NCI-H1694 (cell line): ENCODE measurements at places on chromosomes 4 and X.

DNA sequence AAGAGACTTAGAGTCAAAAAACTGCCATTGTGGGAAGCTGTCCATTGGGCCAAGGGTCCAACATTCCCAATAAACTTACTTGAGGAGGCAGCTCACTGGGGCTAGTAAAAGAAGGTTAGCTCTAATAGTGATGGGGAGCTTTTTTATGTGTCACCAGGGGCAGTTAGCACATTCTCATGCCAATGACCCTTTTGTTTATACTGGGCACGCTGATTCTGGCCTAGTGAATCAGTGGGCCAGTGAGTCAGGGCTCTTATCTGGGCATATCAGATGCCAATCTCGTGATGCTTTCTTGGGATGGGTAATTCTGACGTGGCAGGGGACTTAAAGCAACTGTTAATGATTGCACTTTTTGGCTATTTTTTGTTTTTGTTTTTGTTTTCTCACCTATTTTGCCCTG, 27.8 kb downstream of the TCEAL1 start:
- DNase-seq, result no peak

DNA sequence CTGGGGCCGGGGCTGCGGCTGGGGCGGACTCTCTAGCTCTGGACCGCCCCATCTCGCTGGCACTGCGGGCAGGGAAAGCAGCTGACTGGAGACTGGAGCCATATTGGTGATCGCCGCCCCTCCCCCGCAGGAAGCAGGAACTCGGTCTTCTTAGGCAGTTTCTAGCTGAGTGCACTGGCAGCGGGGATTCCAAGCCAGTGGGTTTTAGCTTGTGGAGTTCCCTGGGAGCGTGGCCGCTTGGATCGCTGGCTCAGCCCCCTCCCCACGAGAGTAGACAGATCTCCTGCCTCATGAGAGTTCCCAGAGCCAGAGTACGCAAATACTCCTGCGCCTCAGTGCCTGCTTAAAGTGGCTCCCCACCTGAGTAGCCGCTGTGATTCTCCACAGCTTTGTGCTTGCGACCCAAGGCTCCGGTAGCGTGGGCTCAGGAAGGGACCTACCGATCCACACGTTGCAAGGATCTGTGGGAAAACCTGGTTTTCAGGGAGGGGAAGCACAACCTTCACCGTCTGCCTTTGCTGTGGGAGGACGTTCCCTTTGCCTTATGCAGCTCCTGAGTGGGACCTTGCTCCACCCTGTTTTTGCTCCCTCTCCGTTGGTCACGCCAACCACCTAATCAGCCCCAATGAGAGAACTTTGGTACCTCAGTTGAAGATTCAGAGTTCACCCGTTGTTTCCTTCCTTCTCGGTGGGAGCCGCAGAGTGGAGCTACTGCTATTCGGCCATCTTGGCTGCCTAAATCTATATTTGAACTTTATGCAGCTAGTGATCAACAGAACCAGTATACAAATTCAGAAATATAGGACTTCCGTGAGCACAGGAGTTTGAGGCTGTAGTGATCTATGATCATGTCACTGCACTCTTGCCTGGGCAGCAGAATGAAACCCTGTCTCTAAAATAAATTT, 803.9 kb upstream of the PCDH10 start:
- DNase-seq, result peak; percentile 55

DNA sequence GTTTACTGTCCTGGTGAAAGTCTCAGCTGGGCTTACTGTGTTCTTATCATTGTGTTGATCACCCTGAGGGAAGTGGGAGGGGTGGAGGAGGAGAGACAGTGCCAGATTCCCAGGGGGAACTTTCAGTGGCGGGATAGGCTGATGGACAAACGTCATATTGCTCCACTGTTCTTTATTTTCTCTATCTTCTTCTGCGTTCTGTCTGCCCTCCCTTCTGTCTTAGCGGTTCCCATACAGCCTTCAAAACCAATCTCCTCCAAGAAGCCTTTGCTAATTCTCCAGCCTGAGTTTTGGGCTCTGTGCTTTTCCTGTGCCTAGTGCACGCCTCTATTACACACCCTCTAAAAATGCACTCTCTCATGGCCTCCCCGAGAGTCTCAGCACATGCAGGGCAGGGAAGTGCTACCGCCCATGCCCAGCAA, 448.7 kb upstream of the FAT1 start:
- DNase-seq, result no peak

DNA sequence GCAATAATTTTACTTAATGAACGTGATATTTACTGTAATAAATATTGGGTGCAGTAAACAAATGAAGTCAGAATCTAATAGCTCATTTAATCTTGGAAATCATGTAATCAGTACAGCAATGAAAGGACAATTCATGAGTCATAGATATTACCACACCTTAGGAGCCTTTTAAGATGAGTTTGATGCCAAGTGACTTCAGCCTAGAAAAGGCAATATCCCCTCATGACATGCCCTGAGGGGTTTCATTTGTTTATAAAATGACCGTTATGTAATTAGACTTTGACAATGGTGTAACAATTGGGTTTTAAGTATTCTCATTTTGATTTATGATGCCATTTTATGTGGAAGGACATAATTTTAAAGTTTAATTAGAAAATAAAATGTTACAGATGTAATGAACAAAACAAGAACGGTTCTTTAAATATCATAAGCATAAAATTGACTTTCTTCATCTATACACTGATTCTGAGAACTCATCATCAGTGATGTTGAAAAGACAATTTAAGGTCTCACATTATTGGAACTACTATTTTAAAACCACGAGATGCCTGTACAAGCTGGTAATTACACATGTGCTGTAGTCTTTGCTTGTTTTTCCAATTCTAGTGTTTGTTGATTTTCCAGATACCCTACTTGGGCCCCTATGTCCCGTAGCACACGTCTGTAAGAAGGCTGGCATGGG, 5.0 kb downstream of the FGF2 start:
- DNase-seq, result no peak

DNA sequence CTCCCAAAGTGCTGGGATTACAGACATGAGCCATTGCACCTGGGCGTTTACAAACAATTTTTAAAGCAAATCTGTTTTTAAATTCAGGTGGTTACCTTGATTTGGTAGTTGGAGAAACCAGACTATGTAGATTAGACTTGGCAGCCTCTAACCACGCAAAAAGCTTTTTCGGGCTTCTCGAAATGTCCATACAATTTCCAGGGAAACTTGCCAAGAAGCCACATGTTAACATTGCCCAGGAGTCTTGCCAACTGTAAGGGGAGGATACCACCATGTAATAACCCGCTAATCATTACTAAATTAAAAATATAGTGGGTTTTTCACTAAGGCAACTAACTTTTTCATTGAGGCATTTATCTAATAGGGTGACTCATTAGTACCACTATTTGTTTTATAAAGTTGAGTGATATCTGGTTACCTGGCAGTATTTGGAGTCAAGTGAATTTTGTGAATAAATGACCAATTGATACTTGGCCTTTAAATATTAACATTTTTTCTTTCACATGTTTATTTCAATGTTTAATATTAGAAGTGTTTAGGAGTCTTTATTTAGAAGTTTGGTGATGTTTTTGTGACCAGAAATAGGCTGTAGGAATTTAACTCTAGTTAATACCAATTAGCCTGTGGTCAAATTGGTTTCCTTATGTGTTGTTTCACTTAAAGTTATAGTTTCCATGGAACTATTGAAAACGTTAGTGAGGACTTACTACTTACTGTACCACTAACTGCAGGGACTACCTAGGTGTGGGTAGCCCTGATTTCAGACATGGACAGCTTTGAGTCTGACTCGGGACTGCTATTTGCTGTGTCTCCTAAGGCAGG, 61.3 kb downstream of the CLDN34 start:
- DNase-seq, result no peak

- DNase-seq, result no peak
These were observed 276.0 kb downstream of the FBXW7 start for GRCh38 chr4:152259866-152260265.

DNA sequence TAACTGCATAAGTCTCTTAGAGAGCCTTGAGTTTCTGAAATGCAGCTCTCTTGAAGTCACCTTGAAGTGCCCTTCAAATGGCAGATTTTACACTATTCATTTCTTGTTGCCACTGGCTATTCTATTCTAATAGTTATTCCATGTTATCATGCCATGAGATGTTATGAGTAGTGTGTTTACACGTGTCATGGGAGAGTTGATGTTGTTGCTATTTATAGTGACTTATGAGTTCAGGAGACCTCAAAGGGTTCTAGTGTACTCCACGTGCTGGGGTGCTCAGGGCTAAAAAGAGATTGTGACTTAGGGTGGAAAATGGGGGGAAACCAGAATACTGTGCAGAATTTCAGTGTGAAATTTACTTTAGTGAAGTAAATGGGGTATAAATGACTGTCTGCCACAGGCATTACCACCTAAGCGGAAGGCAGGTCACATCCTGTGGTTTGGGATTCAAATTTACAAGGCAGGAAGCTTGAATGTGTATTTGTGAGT, 77.1 kb upstream of the SLC4A4 start:
- DNase-seq, result no peak

GRCh38 chr4:182449930-182450439, 206.8 kb downstream of the TENM3 start:
- DNase-seq, result no peak

DNA sequence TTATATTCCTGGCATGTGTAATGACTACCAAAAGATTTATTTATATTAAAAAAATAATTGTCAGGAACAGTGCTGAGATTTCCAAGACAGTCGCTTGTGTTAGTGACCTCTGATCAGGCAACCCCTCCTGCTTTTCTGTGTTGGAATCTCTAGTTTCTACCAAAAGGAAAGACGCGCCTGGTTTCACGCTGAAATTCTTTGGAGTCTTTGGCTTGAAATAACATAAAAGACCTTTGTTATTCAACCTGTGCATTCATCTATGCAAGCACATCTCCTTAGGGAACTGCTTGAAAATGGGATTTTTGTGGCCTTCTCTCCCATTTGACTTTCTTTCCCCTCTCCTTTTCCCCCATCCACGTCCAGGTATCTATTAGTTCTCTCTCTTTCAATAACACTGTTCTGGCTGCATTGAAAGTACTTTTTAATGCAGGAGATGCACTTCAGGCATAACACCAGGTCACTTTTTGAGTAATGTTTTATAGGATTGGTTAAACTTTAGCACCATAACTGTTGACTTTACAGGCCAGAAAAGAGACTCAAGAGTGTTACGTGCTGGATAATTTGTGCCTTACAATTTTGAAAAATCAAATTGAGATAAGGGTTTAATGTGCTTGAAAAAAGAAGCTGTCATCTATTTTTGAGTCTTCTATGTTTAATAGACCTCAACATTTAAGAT, 172.7 kb downstream of the GPAT3 start:
- no peak for DNase-seq

DNA sequence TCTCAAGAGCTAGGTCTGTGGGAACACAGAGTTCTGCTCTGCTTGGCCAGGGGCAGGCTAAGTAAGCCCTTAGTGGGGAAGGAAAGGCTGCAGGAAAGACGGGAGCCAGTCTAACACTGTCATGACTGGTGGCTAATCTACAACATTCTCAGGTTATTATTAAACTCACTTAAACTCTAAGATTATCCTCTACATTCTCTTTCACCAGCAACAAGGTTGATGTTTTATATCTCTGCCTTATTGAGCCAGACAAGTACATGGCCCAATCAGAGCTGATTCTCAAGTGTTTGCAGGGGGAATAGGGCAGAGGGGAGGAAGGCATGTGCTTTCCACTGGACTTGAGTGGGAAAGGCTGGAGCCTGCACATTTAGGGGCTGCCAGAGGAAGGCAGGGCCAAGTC, 50.9 kb upstream of the FAM241A start:
- DNase-seq, result no peak

DNA sequence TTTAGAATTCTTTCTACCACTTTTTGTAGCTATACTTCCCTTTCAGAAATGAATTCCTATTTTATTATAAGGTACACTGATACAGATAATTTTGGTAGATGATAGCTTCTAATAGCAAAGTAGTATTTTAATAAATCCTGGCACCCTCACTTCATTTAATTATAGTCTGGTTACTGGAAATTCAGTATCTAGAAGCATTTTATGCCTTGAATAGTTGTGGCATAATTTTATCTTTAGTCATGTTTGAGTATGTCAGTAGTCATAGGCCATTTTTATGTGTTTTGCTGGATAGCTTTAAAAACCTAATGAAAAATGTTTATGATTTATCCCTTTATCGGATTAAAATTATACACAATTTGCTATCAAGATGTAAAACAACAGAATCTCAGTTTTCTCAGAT, 92.3 kb downstream of the DIAPH2 start:
- DNase-seq, result no peak

DNA sequence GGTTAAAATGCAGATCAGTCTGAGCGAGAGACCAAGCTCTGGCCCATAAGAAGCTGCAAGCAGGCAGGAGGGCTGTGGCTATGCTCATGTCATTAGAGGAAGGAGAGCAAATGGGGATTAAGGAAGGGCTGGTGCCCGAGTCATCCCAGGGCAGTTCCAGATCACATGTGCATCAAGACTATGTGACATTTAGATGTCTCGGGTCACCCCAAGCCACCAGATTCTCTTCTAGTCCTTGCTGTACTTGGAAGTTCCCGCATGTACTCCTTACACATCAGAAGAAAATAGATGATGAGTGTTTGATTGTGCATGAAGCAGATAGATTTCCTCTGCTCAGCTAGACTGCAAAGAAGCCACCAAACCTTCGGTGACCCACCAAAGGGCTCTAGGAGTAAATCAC, 42.1 kb upstream of the KLHL34 start:
- DNase-seq, result no peak

GRCh38 chr4:166655231-166655630, 579.1 kb downstream of the SPOCK3 start:
- no peak for DNase-seq

DNA sequence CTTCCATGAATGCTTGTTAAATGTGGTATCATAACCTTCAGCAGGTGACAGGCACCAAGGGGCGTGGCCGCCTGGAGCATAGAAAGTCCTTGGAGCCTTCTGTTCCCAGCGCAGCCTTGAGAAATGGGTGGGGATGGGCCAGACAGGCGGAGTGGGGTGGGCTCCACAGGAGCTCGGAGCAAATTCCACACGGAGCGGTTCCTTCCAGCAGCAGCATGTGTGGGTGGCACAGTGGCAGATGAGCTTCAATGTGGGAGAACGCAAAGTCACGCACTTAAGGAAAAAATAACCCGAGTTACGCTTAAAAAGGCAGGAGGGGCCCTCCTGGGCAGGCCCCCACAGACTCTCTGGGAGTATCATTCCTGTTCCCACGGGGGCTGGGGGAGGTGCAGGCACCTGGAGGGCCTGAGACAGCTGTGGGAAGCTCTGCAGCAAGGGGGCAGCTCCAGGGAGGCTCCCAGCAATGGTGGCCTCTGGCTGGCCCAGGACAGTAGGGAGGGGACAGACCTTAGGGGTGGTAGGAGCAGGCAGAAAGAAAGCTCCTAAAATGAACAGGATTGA, 15.3 kb downstream of the TMEM271 start:
- DNase-seq, result no peak

GRCh38 chrX:67545893-67546495, 2.2 kb downstream of the AR start:
- DNase-seq, result no peak
